Stomach (tissue), 19 donors: ENCODE measurements at places on chromosomes 3 and 15. TPM values are rescaled to one million over a fixed set of nuclear protein-coding genes. Genes with fewer than 3 reads are reported as not detected.

Gene LOXL1
- total RNA-seq: 6.2 TPM

Gene PLSCR5
- total RNA-seq: not detected

Gene DUOX2
- 86.2 TPM for total RNA-seq

Gene WNT5A
- total RNA-seq: 4.1 TPM

Gene GNAT1
- not detected for total RNA-seq

Gene RPL14
- total RNA-seq: 495 TPM

Gene PLA1A
- not detected for total RNA-seq

Gene AGBL1
- under 0.01 TPM for total RNA-seq

Gene TRPM7
- 92.7 TPM for total RNA-seq

Gene PPP1R14D
- total RNA-seq: not detected

Gene CSPG4
- 15.1 TPM for total RNA-seq

GRCh38 chr3:166422556-166422955 is 585.3 kb upstream of the BCHE start:
- DNase-seq: no peak

GRCh38 chr3:112560721-112561483 is 860 bp downstream of the ATG3 start:
- DNase-seq: peak; percentile 93

DNA sequence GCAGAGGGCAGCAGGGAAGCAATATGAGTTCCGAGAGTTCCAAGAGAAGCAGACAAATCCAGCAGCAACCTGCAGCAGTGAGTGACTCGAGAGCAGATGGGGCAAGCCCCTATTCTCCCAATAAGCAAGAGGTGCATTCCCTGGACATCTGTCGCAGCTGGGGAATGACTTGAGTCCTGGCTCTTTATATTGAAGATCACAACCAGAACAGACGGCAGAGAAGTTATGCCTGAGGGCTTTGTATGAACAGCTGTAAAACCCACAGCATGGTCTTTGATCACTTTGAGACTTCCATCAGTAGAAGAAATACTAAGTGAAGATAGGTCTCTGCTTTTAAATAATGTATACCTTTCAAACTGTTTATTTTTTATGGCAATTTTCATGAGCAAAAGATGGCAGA is 23.6 kb upstream of the C3orf22 start:
- DNase-seq: no peak

- DNase-seq: no peak
These were observed 230.9 kb downstream of the XXYLT1 start for GRCh38 chr3:195040094-195040493.

GRCh38 chr3:162945626-162946025 is 1449.0 kb downstream of the OTOL1 start:
- no peak for DNase-seq

DNA sequence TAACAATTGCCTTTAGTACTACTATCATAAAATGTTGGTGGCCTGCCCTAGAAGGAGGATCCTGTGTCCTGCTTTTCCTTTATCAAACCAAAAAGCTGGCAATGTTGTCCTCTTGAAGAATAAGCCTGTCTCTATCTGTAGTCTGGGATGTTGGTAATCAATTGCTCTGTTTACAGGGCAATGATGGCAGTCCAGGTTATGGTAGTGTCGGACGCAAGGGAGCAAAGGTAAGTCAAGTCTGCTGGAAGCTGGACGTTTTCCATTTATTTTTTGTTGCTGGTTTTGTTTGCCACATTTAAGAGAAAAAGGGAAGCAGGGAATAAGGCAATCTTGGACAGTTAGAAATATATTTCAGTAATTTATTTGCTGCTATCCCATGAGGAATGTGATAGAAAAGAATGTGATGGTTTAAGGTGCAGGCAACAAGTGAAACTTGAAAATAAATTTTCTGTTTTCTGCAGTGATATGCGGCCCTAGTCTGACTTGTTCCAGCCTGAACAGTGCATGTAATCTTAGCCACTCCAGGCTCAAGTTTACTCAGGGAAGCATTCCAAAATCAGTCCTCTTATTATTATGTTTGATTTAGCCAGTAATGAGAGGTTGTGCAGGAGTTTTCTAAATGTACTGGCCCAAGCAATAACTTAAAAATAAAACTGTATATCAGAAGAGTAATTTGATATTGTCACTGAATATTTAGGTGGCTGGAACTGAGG is 110.3 kb downstream of the COL6A6 start:
- DNase-seq: no peak

DNA sequence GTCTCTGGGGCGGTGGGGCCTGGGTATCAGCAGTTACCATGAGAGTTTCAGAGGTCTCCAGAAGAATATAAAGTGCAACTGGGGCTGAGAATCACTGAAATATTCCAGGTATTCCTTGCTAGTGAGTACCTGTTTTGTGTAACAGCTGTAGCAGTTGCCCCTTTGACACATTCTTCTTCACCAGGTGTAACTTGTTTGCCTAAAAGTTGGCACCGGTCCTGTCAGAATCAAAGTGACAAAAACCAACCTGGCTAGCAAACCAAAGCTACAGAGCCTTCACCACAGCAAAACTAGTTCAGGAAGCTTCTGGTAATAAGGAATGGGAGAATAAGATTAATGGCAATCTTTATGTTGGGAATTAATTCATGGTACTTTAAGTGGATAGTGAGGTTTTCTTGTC is 296.0 kb downstream of the NAALADL2 start:
- DNase-seq: peak; percentile 49

DNA sequence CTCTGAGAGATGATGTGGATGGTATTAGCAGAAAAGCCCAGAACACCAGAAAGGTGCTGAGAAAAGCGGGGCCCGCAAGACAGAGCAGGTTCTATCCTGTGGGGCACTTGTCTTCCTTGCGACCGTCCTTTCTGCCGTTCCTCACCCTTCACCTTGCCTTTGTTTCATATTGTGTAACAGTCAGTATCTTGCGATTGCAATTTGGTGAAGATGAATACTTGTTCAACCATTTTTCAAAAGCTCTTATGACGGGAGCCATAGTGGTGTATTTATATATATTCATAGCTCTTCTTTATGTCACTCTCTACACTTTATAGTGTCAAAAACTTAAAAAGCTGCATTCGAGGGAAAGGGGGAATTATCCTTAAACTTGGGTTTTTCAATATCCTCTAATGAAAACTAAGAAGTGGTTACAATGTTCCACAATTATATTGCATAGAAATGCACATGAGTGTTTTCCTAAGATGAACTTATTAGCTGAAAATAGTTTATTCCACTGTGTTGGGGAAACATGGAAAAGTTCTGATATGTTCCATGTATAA is 797 bp downstream of the MAP3K13 start:
- no peak for DNase-seq

DNA sequence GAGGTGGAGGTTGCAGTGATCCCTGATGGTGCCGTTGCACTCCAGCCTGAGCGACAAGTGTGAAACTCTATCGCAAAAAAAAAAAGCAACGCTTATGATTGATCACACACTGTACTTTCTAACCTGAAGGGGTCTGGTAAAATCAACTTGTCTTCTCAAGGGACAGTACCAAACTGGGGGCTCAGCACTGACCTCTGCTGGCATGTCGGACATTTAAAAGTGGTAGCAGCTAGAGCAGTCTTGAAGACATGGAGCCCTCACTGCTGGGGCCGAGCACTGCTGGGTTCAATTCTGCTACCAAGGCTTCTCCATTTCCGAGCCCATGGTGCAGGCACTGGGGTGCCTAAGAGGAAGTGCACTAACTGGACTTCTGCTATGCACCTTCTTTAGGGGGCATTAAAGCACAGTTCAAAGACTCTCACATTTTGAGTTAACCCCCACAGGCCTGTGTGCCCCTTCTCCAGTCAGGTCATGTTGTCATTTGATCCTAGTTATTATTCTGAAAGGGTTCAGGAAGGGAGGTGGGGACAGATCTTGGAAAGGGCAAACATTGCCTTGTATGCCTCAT is 26.4 kb upstream of the LAMP3 start:
- peak; percentile 59 for DNase-seq

DNA sequence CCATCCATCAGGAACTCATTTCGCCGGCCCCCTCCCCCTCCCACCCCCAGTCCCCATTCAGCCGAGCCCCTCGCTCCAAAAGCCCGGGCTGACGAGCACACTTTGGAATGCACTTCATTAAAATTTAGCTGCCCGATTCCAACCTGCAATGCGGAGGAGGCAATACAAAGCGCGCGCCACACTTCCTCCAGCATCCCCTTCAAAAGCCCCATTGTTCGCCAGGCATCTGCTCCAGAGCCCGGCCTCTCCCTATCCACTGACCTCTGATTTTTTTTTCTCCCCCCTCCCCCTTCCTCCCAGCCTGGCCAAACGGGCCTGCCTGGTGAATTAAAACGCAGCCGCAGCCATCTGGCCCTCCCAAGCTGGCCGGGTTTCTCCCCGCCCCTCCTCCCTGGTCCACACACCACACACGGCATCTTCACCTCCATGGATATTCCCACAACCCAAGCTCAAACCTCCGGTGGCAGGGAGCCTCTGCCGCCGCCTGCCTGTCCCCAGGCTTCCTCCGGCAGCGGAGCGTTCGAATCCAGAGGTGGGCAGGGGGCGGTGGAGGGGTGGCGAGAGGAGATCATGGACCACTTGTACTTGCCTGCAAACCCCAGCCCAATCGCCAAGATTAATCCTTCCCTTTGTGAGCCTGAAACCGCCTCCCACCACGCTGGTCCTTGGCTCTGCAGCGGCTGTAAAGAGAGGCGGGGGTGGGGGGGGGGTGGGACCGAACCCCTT is 441.3 kb downstream of the MAGI1 start:
- peak; percentile 34 for DNase-seq

GRCh38 chr15:66655511-66655910 is 46.5 kb upstream of the SMAD6 start:
- no peak for DNase-seq

- DNase-seq: no peak
These were observed 11.6 kb downstream of the RFX7 start for GRCh38 chr15:56232058-56232457.

DNA sequence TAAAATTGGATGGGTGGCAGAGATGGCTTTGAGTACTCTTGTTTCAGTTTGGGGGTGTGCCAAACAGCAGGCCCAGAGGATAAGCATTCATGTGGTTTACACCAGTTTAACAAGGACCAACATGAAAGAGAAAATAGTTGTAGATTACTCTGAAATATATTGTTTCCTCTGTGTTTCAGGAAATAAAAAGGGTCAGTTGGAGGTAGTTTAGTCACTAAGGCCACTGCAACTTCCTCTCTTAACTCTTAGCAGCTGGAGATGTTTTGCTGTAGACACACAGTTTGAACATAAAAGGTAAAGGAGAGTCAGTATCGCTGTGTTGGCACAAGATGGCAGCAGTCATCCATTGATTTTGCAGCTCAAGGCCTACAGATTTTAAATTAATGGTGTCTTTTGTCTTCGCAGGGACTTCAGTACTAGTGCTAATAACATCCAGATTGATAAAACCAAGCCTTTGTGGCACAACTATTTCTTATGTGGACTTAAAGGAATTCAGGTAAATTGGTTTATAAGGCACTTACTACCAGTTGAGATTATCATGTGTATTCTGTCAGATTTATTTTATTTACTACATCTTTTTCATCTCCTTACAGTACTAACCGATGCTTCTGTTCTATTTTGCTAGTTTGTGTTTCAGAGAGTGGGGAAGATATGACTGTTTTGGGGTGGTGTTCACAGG is 65.5 kb downstream of the GALK2 start:
- DNase-seq: no peak

DNA sequence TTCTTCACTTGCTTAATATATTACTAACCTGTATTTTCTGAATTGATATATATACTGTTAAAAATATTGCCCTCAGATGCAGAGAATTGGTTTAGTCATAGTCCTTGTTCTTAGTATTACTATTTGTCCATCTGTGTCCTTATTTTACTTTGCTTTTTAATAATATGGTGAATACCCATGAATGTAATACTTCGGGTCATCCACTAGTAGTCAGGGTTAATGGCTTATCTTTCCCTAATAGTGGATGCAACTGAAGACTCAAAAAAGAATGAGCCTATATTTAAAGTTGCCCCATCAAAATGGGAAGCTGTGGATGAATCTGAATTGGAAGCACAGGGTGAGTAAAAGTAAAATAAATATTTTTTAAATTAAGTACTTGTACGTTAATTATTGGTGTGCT is 36.5 kb downstream of the U2SURP start:
- DNase-seq: no peak

GRCh38 chr3:130850044-130850797 is 43.7 kb upstream of the ATP2C1 start:
- peak; percentile 60 for DNase-seq

DNA sequence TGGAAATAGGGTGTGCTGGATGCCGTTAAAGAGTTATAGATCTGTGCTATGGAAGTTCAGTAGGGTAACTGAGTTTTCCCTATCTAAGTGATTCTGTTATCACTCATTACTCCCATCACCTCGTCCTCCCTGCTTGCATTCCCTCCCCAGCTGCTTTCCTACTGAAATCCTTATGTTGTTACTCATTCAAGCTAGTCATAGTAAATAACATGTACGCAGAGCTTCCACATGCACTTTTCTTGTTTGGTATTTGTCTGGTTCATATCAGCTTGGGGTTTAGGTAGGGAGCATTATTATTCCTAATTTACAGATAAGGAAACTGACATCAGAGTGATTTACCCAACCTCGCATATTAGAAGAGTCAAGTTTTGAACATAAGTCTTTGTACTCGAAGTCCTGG is 135.1 kb downstream of the HCN4 start:
- no peak for DNase-seq

- peak; percentile 84 for DNase-seq
These were observed 5.3 kb downstream of the ACVR2B start for GRCh38 chr3:38458796-38459498.

DNA sequence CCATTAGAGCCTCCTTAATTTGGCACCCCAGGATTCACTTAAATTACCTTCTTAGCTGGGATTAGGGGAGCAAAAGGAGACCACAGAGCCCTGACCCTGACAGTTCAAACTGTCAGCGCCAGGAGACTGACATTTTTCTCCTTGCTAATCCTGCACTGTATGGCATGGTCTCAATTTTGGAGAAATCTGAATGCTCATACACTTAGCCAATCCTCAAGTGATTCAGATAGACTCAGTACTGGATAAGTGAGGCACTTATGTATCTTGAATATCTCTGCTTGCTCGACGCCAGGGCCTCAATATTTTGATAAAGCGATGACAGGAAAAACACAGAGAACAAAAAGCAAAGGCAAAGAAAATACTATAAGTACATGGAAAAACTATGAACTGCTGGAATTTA is 375.9 kb upstream of the WNT5A start:
- DNase-seq: no peak

GRCh38 chr3:129688271-129688895 is 81.9 kb upstream of the PLXND1 start:
- peak; percentile 90 for DNase-seq

DNA sequence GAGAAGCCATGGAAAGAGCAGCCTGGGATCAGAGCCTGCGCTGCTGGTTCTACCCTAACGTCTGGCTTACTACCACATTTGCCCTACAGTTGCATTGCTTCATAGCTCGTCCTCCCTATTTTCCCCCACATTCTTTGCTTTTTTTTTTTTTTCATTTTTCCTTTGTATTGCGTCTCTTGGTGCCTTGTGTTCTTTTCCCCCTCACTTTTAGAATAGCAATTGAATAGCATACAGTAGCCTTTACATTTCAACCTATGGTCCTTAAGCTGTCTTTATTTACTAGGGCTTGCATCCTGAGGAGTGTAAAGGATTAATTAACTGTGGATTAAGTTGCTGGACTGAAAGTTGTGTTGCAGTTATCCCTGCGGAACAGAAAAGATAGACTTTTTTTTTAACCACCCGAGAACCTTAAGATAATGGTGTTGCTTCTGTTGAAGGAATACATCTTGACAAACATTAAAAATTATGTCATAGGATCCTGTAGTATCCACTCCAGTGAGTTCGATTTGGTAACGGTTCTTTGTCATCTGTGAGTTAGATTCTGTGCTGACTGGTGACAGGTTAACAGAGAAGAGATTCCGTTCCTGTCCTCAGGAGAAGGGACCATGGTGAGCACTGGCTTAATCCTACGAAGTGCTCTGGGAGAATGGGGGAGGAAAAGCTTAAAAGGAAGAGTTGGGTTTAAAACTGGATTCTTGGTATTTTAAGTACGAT is 417.4 kb upstream of the NAALADL2 start:
- no peak for DNase-seq
